Mesenteric fat pad (tissue), 1 donor: ENCODE measurements at places on chromosomes 12 and 14. TPM values are rescaled to one million over a fixed set of nuclear protein-coding genes. Genes with fewer than 3 reads are reported as not detected.

- DNase-seq: no peak
Measured at GRCh38 chr12:89490922-89491321, 33.7 kb downstream of the GALNT4 start.

GRCh38 chr12:673849-674248 lies 10.6 kb upstream of the NINJ2 start:
- no peak for DNase-seq

GRCh38 chr14:79040790-79041189 lies 870.6 kb downstream of the NRXN3 start:
- DNase-seq: no peak

The NID2 gene
- total RNA-seq: 66.2 TPM

DNA sequence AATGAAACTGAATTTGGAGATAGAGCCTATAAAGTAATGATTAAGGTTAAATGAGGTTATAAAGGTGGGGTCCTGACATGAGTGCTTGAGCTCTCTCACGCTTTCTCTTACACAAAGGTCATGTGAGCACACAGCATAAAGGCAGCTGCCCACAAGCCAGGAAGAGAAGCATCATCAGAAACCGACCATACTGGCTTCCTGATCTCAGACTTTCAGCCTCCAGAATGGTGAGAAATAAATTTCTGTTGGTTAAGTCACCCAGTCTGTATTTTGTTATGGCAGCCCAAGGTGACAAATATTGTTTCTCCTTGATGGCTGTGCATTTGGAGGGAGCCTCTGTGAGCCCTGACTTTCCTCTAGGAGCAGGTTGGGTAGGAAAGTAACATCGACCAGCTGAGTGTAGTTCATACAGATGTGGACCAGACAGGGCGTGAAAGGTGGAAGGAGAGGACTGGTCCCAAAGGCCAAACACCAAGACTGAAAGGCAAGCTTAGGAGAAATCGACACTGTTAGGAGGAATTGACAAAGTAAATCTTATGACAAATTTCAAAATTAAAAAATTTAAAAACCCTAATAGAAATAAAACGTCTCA lies 97.6 kb upstream of the SLC38A2 start:
- no peak for DNase-seq

- no peak for DNase-seq
Measured at GRCh38 chr12:101799774-101800173, 31.0 kb downstream of the GNPTAB start.

DNA sequence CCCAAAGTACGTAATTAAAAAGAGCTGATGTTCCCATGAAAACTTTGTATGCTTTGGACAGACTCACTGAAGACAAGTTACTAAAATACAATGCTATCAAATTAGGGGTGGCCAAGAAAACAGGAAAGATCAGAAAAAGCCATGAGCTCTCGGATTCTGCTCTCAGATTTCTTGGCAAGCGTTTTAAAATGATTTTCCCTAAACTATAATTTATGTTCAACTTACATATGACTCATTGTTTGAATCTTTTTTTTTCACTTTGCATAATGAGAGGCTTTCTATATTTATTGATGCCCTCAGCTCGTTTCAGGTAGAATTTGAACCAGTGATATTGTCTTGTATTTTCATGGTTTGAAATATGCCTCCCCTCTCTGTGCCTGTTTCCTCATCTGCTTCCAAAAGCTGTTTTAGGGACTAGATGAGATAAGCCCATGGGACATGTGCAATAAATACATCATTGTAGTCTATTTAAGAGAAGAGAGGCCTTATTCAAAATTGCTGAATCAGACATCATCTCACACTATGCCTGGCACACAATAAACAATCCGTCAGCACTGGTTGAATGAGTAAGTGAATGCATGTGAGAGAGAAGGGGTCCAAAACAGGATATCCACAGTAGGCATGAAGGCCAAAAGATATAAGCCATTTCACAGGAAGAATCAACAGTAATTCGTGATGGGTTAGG lies 4.7 kb upstream of the IPO8 start:
- DNase-seq: no peak

The GSG1 gene
- not detected for total RNA-seq

GRCh38 chr12:12705838-12706520 lies 10.0 kb upstream of the GPR19 start:
- DNase-seq: no peak

The CLEC6A gene
- not detected for total RNA-seq

The OTOGL gene
- total RNA-seq: not detected

DNA sequence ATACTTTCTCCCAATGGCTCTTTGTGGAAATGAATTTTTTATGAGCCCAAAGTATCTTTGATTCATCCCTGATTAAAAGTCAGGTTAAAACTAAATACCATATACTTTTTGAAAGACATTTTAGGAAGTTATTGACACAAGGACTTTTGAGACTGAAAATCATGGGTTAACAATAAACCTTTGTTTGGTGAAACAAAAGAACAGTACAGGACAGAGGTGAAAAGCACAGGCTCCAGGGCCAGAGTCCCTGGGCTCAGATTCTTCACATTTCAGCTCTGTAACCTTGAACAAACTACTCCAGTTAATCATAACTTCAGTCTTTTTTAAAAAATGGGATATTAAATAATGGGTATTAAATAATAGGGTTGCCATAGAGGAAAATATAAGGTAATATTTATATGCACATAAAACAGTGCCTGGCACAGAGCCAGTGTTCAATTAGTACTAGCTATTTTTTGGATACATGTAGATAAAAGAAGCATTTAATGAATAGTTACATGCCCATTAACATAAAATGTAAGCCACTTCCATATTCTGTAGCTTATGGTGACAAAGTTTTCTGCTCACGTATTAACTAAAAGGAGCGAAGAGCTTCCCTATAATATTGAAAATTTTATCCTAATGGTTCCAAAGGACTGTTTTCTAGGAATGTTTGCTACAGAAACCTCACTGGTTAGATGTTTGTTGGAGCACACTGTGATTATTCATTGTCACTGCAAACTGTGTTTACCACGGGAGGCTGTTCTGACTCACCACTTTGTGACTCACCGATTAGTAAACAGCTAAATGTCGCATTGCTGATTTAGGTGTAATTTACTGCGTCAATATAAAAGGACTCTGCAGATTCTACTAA lies 255.4 kb downstream of the DAD1 start:
- DNase-seq: no peak

DNA sequence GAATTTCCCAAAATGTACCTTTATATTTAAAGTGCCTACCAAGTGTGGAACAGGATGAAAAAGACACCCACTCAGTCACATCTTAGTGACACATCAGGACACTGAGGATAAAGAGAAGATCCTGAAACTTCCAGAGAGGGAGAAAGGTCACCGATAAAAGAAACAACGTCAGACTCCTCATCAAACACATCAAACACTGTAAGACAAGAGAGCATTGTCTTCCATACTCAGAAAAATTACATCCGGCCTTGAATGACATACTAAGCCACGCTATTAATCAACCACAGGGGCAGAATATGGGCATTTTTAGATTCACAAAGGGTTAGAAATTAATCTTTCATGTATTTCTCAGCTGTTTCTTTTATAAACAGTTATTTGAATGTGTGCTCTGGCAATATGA lies 490.3 kb downstream of the APAF1 start:
- no peak for DNase-seq

The KCNK10 gene
- total RNA-seq: not detected
